ENCODE measurements at places on chromosomes 1 and 21.

DNA sequence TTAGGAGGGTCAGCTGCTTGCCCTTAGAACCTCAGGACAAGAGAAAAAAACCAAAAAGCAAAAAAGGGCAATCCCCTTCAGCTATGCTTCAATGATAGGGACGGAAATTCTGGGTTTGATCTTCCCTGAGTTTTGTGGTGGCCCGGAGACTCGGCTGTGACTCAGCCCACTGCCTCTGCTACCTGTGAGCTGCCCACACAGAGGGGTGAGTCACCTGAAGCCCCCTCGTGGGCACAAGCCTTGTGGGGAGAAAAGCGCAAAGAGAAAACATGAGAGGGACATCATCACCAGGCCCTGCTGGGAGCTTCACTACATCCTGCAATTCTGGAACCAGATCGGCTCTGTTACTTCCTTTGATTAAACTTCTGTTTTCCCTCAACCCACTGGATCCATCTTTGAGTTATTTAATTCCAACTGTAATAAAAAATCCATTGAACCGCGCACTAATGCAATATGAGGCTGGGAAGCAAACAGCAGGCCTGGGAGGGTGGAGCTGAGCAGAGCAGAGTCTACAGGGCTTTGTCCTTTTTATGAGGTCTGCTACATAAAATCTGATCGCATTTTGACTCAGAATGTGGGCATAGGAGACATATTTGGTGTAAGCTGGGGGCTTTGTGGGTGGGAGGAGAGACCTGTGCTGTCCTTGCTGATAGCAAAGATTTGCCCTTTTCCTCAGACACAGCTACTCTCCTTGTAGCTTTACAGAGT, 58.7 kb upstream of the STUM start:
- DNase-seq = no peak

- DNase-seq = no peak
Measured at GRCh38 chr1:111837393-111837792, 81.7 kb downstream of the DDX20 start.

DNA sequence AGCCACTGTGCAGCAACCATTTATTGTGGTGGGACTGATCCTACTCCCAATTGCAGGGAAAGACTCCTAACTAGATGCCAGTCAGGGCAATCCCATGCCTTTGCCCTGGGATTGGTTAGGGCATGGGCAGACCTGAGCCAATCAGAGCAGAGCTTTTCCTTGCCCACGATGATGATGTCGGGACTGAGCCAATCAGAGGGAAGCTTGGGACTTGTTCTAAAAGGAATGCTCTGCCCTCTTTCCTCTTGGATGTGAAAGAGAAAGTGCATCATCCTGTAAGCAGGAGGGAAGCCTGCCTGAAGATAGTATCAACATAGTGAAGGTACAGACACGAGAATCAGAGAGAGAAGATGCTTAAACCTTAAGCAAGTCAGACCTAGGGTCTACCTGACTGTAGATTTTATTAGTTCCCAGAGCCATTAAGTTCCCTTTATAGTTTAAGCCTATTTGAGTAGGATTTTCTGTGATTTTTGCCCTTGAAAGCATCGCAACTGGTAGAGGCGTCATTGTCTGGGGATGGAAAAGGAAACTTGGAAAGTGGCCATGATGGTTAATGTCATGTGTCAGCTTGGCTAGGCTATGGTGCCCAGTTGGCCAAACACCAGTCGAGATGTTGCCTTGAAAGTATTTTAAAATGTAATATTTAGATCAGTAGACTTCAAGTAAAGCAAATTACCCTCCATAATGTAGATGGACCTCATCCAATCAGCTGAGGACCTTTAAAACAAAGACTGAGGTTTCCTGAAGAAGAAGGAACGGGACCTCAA, 19.9 kb downstream of the IRF2BP2 start:
- DNase-seq = no peak

- peak; percentile 41 for DNase-seq
Measured at GRCh38 chr1:228085287-228085951, 2.9 kb downstream of the ARF1 start.

- DNase-seq = no peak
Measured at GRCh38 chr1:72278461-72278860, 3.9 kb downstream of the NEGR1 start.
